CD8-positive, alpha-beta memory T cell (primary cell): ENCODE measurements at places on chromosomes 3 and 15. TPM values are rescaled to one million over a fixed set of nuclear protein-coding genes. Genes with fewer than 3 reads are reported as not detected.

Gene SEMA3B
- not detected for polyA plus RNA-seq

Gene COX17
- 82.4 TPM for polyA plus RNA-seq

Gene SAMD7
- polyA plus RNA-seq = not detected

Gene AADAC
- polyA plus RNA-seq = not detected

Gene ZBBX
- not detected for polyA plus RNA-seq

Gene MST1R
- polyA plus RNA-seq = not detected

Gene GRK7
- not detected for polyA plus RNA-seq

- no peaks in the 10 kb centered on the region for H3K4me1 ChIP-seq
- H3K27ac ChIP-seq = no peak overlapping the region
- H3K27me3 ChIP-seq = no peaks in the 10 kb centered on the region
- no peak for DNase-seq
- H3K36me3 ChIP-seq = peaks cover 39% of the 10 kb centered on the region
- H3K4me3 ChIP-seq = no peak overlapping the region
These were observed 9.0 kb downstream of the TTC14 start for GRCh38 chr3:180611006-180611405.

DNA sequence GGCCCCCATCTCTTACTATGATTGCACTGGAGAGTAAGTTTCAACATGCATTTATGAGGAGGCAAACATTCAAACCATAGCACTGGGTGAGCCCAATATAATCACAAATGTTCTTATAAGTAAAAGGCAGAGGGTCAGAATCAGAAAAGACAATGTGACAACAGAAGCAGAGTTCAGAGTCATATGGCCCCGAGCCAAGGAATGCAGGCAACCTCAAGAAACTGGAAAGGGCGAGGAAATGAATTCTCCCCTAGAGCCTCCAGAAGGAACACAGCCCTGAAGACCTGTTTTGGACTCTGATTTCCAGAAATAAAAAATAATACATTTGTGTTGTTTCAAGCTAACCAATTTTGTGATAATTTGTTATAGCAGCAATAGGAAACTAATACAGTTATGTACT lies 81.3 kb upstream of the ABI3BP start:
- H3K27me3 ChIP-seq = no peaks in the 10 kb centered on the region
- no peak for DNase-seq
- no peak overlapping the region for H3K4me3 ChIP-seq
- H3K36me3 ChIP-seq = no peaks in the 10 kb centered on the region
- no peak overlapping the region for H3K27ac ChIP-seq

DNA sequence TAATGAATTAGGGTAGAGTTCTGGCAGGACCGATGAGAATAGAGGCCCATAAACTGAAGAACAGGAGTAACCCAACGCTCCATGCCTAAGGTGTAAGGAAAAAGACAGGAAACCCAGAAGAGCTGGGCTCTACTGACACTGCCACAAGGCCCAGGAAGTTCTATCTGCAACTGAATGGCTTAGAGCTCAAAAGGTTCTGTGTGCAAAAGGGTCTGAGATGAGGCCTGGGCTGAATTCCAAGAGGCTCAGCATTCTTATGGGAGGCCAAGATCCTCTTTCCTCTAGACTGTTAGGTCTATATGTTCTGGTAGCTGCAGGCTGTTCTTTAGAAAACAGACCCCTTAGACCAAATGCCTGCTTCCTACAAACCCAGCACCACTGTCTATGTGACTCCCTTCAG lies 30.5 kb upstream of the PRSS50 start:
- no peaks in the 10 kb centered on the region for H3K27me3 ChIP-seq
- no peak for DNase-seq
- no peak overlapping the region for H3K4me3 ChIP-seq
- H3K36me3 ChIP-seq = no peaks in the 10 kb centered on the region

GRCh38 chr15:96307856-96308394 lies 22.6 kb upstream of the NR2F2 start:
- no peak overlapping the region for H3K27ac ChIP-seq
- no peak overlapping the region for H3K4me3 ChIP-seq
- no peak for DNase-seq
- H3K36me3 ChIP-seq = no peaks in the 10 kb centered on the region

- H3K4me3 ChIP-seq = no peak overlapping the region
- H3K27me3 ChIP-seq = no peaks in the 10 kb centered on the region
- H3K4me1 ChIP-seq = peaks cover 14% of the 10 kb centered on the region
- DNase-seq = no peak
These were observed 14.0 kb downstream of the SMAD6 start for GRCh38 chr15:66715720-66716655.

- H3K36me3 ChIP-seq = no peaks in the 10 kb centered on the region
- DNase-seq = no peak
These were observed 631 bp downstream of the AGBL1 start for GRCh38 chr15:86080302-86080701.

DNA sequence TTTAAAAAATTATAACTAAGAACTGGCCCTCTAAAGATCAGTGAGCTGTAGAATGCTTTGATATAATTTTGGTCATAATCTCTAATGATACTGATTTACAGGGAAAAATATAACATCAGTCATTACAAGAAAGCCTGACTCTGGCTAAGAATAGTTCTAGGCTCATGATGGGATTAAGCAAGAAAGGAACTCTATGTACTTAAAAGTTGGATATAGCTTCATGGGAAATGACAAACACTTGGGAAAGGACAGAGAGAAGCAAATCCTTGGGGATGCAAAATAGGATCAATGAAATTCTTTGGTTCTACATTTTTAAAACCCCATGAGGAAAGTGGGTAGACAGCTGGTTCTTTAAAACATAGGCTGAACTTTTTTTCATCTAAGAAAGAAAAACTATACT lies 472.7 kb upstream of the NR2F2 start:
- H3K36me3 ChIP-seq = no peaks in the 10 kb centered on the region
- no peaks in the 10 kb centered on the region for H3K27me3 ChIP-seq
- H3K4me1 ChIP-seq = no peaks in the 10 kb centered on the region
- DNase-seq = no peak

GRCh38 chr3:147620906-147621305 lies 211.7 kb downstream of the ZIC1 start:
- no peak for DNase-seq
- H3K4me1 ChIP-seq = no peaks in the 10 kb centered on the region
- H3K36me3 ChIP-seq = no peaks in the 10 kb centered on the region
- H3K27me3 ChIP-seq = no peaks in the 10 kb centered on the region
- H3K4me3 ChIP-seq = no peak overlapping the region

GRCh38 chr3:46624975-46625490 lies 12.7 kb downstream of the FAM240A start:
- H3K27me3 ChIP-seq = no peaks in the 10 kb centered on the region
- peaks cover 11% of the 10 kb centered on the region for H3K4me1 ChIP-seq
- no peak for DNase-seq
- no peak overlapping the region for H3K27ac ChIP-seq
- no peak overlapping the region for H3K4me3 ChIP-seq

DNA sequence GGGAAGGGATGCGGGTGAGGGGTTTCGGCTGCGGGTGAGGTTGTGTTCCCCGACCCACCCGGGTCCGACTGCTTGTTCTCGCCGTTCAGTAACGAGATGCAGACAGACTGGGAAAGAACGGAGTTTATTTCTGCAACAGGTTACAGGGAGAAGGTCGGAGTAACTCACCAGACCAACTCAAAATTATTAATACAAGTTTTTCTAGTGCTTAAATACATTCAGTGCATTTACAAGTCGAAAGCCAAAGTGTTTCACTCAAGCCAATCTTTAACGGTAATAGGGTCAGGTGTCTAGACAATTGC lies 492 bp upstream of the HIGD1A start:
- H3K4me1 ChIP-seq = peaks cover 36% of the 10 kb centered on the region
- H3K27me3 ChIP-seq = no peaks in the 10 kb centered on the region
- no peaks in the 10 kb centered on the region for H3K36me3 ChIP-seq
- H3K27ac ChIP-seq = peak overlapping the region; percentile 90

GRCh38 chr3:62824965-62825592 lies 50.1 kb downstream of the CADPS start:
- no peak overlapping the region for H3K4me3 ChIP-seq
- DNase-seq = no peak
- H3K4me1 ChIP-seq = no peaks in the 10 kb centered on the region
- H3K27ac ChIP-seq = no peak overlapping the region
- H3K36me3 ChIP-seq = no peaks in the 10 kb centered on the region
- H3K27me3 ChIP-seq = no peaks in the 10 kb centered on the region

DNA sequence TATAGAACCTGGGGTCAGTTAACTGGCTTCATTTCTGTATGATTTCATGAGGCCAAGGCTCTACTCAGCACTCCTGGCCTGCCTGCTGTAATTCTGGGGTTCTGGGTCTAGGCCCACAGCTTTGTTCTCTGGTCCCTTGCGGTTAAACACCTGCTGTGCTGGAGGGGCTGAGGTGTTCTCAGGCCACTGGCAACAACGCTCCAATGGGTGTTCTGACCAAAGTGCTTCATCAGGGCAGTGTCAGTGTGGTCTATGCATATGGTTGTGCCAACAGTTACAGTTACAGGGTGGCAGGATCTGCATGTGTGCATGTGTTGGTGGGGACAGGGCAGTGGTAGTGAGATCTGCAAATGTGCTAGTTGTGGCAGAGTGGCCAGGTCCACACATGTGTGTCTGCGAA lies 64.1 kb upstream of the GMNC start:
- DNase-seq = no peak
- no peak overlapping the region for H3K27ac ChIP-seq
- H3K36me3 ChIP-seq = no peaks in the 10 kb centered on the region
- H3K4me1 ChIP-seq = no peaks in the 10 kb centered on the region

DNA sequence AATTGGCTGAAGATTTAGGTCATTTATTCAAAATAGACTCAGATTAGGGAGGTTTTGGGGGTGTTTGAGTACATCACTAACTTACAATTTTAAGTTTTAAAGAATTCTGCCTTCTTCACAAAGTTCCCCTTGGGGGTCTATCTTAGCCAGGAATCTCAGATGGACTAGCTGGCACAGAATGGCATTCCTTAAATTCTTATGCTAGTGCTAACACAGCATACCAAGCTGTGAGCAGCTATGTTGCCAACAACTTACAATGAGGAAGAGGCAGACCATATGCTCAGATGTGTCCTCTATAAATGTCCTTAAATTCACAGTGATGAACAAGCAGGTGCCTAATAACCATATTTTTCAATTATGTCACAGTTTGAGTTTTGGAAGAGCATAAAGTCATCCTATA lies 60.9 kb upstream of the NPHP3 start:
- H3K36me3 ChIP-seq = no peaks in the 10 kb centered on the region
- DNase-seq = no peak
- H3K4me1 ChIP-seq = no peaks in the 10 kb centered on the region
- no peaks in the 10 kb centered on the region for H3K27me3 ChIP-seq
- no peak overlapping the region for H3K27ac ChIP-seq

DNA sequence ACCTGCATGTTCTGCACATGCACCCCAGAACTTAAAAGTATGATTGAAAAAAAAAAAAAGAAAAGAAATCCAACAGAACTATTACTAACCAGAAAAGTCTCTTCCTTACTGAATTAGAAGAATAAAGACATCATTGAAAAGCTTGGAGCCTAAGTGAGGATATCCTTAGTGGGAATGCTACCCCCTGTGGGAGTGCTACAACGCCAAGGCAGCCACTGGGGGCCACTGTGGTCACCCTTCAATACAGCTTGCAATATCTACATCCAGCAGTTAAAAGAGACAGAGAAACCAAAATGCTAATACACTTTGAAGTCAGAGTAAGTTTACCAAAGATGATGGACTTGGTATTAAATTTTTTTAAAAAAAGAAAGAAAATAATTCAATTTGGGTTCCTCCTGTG lies 292.0 kb downstream of the PLCL2 start:
- H3K4me3 ChIP-seq = no peak overlapping the region
- peaks cover 7% of the 10 kb centered on the region for H3K4me1 ChIP-seq
- no peaks in the 10 kb centered on the region for H3K27me3 ChIP-seq

DNA sequence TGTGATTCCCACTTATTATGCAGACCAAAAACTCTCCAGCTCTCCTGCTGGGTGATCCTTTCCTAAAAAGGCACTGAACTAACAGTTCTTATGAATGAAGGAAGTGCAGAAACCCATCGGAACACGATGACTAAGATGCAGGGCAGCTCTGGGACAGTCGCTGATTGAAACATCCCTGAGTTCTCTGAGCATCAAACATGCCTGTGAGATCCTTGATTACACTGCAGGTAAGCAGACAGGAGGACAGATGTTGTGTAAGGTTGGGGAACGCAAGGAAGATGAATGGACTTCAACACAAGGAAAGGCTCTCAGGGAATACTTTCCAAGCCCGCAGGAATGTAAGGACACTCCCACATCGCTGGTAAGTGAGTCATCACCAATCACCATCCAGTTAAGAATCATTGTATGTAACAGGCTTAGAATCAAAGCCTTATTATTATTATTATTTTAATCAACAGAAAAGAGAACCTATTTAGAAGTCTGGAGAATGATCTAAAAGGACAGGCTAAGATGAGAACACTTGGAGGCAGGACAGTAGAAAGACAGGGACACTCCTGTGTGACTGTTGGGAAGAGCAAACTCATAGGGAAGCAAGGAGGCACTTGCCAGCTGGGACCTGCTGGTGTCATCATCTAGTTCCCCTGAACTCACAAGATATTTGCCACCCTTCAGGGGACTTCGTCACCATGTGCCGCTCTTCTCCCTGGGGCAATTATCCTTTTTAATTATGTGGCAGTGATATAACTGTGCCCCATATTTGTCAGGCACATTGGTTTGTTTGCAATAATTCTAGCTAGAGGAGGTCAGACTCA lies 26.0 kb downstream of the TMEM158 start:
- H3K4me3 ChIP-seq = no peak overlapping the region
- H3K4me1 ChIP-seq = no peaks in the 10 kb centered on the region
- H3K36me3 ChIP-seq = no peaks in the 10 kb centered on the region
- DNase-seq = no peak

GRCh38 chr15:28273468-28273867 lies 48.5 kb downstream of the HERC2 start:
- no peak overlapping the region for H3K4me3 ChIP-seq
- no peak for DNase-seq
- peaks cover 2% of the 10 kb centered on the region for H3K36me3 ChIP-seq
- no peaks in the 10 kb centered on the region for H3K4me1 ChIP-seq
- no peak overlapping the region for H3K27ac ChIP-seq

GRCh38 chr3:157327018-157327417 lies 109.6 kb upstream of the PTX3 start:
- no peak overlapping the region for H3K4me3 ChIP-seq
- H3K36me3 ChIP-seq = no peaks in the 10 kb centered on the region
- no peaks in the 10 kb centered on the region for H3K4me1 ChIP-seq
- no peak for DNase-seq

DNA sequence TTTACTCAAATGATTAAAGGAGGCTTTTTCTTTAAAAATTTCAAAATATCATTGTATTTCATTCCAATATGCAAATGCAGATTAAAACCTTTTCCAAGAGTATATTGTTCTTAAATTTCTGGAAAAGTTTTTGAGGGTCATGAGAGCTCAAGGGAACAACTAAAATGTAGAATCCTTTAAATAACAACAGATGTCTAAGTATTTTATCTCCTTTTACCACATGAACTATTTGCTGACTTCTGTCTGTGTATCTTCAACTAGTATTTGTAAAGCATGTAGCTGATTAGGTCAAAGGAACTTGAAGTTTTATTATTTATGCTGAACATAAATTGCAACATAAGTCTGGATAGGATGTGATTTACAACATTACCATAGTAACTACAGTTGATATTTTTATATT lies 402.6 kb downstream of the CNTN6 start:
- no peak for DNase-seq
- no peak overlapping the region for H3K27ac ChIP-seq
- no peaks in the 10 kb centered on the region for H3K27me3 ChIP-seq
- no peaks in the 10 kb centered on the region for H3K4me1 ChIP-seq

GRCh38 chr3:149224736-149225594 lies 3.3 kb upstream of the CP start:
- peaks cover 13% of the 10 kb centered on the region for H3K4me1 ChIP-seq
- no peaks in the 10 kb centered on the region for H3K36me3 ChIP-seq
- peak overlapping the region; percentile 53 for H3K27ac ChIP-seq
- no peak for DNase-seq
- peak overlapping the region; percentile 54 for H3K4me3 ChIP-seq
